ENCODE measurements at places on chromosomes 13 and 19.

GRCh38 chr19:1468821-1469254 lies 10.2 kb downstream of the C19orf25 start:
- DNase-seq, result no peak

GRCh38 chr19:18203408-18203862 lies 407 bp downstream of the RAB3A start:
- no peak for DNase-seq

GRCh38 chr19:35267353-35267817 lies 1.4 kb upstream of the USF2 start:
- peak; percentile 13 for DNase-seq

GRCh38 chr13:113064000-113064533 lies 41.5 kb upstream of the F7 start:
- no peak for DNase-seq

- DNase-seq, result no peak
These were observed 1.7 kb downstream of the HIF3A start for GRCh38 chr19:46298479-46299003.

- no peak for DNase-seq
These were observed 322.7 kb downstream of the SUCLA2 start for GRCh38 chr13:47678201-47678968.

- DNase-seq, result no peak
These were observed 482.0 kb downstream of the DIAPH3 start for GRCh38 chr13:59681636-59682311.

DNA sequence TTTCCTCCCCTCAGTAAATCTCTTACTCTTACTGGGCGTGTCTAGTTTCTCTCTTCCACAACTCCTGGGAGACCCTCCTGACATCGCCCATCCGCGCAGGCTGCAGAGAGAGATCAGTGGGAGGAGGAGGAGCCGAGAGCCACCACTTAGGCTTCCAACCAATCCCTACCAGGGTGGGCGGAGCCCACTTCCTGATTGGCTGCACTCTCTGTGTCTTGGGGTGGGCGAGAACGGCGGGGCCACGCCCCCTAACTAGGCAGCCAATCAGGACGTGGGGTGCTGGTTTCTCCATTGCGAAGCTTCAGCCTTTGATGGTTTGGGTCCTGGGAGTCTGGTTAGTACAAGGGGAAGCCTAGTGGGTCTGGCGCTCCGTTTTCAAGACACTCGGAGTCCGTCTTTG lies at the start of gene PMIS2:
PMIS2 (plus strand) TSS at position 326 of the 400 bp plus-strand sequence. CDS start 87 bp downstream, outside the sequence.
- DNase-seq, result no peak

- DNase-seq, result no peak
These were observed 12.4 kb upstream of the PAK4 start for GRCh38 chr19:39113199-39113598.

DNA sequence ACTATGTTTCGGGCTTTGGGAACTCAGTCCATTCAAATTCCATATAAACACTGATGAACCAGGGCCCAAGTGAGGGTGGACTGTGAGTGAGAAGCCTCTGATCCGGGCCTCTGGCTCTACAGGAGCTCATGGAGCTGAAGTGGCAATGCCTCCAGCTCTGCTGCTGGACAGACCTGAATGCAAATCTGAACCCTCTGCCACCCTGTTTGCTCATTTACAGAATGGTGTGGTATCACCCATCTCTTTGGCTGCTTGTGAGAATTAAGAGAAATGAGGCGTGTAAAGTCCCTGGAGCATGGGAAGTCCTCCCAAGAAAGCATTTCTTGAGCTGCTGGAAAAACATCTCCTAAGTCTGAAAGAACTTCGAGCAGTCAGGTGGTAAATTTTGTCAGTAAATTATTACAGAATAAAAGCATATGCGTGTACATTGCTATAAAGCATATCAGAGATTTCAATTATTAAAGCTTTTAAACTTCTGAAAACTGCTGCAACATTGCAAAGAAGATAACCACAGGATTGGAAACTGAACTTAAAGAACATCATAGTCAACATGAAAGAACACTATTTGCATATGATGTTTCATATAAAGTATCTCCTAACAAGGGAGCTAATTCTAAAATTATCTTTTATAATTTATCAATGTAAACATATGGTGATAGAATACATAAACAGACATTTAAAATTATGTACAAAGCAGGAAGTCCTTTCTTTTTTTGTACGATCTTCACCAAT lies 369.0 kb downstream of the UQCRFS1 start:
- no peak for DNase-seq

GRCh38 chr13:76830805-76831204 lies 55.4 kb downstream of the KCTD12 start:
- DNase-seq, result no peak

DNA sequence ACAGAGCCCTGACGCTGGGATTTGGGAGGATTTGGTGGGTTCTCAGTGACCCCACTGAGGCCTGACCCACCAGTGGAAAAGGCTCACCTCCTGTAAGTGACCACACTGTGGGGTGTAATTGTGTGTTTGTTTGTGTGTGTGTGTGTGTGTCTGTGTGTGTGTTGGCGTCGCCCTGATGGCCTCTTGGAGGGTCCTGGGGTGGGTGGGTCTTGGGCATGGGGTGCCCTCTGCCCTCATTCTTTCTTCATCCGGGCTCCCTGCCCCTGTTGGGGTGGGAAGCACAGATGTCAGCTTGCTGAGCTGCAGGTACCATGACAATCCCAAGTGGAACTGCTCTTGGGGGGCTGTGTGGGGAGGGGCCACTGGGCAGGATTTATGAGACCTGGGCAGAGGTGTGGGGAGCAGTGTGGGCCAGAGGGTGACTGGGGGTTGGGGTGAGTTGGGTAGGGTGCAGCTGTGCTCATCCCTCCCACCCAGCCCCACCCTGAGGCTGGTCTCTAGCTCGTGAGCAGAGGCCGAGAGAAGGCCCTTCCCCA lies 22.8 kb downstream of the WTIP start:
- DNase-seq, result no peak

- DNase-seq, result peak; percentile 57
These were observed 32.7 kb downstream of the KDM4B start for GRCh38 chr19:5001615-5002014.

DNA sequence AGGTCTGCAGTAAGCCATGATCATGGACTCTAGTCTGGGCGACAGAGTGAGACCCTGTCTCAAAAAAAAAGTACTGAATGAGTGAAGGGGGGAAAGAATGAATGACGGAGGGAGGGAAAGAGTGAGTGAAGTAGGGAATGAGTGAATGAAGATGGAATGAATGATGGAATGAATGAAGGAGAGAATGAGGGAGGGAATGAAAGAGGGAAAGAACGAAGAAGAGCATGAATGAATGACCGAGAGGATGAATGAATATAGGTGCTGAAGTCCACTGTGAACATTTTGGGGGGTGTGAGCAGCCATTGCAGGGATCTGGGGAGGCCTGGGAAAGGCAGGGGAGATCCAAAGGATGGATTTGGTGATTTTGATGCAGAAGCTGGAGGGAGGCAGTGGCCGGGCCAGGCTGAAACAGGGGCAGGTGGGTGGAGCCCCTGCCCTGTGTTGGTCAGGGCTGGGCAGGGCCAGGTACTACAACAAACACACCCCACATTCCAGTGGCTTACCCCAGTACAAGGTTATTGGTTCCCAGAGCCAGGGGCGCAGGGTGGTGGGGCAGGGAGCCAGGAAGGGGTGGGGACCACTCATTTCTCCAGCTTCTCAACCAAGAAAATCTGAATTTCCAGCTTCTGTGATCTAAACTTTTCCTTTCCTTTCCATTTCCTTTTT lies 14.3 kb downstream of the SLC27A1 start:
- no peak for DNase-seq

- DNase-seq, result peak; percentile 76
These were observed 40.3 kb downstream of the ANKRD10 start for GRCh38 chr13:110874508-110874960.

- DNase-seq, result peak; percentile 54
These were observed 770 bp downstream of the HNRNPM start for GRCh38 chr19:8445488-8446001.

- no peak for DNase-seq
These were observed 77.9 kb upstream of the KL start for GRCh38 chr13:32938314-32938713.

DNA sequence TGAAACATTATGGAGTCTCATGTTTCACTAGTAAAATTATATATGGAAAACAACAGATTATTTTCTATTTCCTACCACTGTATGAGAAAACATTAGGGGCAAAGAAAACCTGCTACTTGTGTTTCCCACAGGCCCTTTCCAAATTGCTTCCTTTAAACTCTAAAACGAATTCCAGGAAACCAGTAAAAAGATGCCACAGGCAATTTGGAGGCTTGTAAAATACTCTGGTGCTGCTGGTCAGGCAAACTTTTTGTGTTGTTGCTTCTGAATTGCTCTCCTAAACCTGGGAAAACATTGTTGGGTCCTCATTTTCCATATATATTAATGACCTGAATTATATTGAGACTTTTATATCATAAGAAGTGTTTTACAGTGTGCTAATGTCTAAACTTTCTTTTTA lies 141.5 kb downstream of the TDRD3 start:
- peak; percentile 5 for DNase-seq

- no peak for DNase-seq
These were observed 18.9 kb upstream of the SLC39A3 start for GRCh38 chr19:2758601-2759313.

- DNase-seq, result no peak
These were observed 4.2 kb downstream of the ADPRHL1 start for GRCh38 chr13:113448885-113449692.

- peak; percentile 96 for DNase-seq
These were observed at the start of gene ZNF880 for GRCh38 chr19:52369559-52370340. Gene ZNF880, plus strand, starts transcription at chr19:52369923. Its CDS starts 43 bp downstream, at chr19:52369966.

- no peak for DNase-seq
These were observed 244.2 kb downstream of the UQCRFS1 start for GRCh38 chr19:28968721-28969120.

GRCh38 chr13:100794575-100794974 lies 120.0 kb upstream of the TMTC4 start:
- no peak for DNase-seq

- peak; percentile 59 for DNase-seq
These were observed 218.0 kb upstream of the SERP2 start for GRCh38 chr13:44155422-44156293.

DNA sequence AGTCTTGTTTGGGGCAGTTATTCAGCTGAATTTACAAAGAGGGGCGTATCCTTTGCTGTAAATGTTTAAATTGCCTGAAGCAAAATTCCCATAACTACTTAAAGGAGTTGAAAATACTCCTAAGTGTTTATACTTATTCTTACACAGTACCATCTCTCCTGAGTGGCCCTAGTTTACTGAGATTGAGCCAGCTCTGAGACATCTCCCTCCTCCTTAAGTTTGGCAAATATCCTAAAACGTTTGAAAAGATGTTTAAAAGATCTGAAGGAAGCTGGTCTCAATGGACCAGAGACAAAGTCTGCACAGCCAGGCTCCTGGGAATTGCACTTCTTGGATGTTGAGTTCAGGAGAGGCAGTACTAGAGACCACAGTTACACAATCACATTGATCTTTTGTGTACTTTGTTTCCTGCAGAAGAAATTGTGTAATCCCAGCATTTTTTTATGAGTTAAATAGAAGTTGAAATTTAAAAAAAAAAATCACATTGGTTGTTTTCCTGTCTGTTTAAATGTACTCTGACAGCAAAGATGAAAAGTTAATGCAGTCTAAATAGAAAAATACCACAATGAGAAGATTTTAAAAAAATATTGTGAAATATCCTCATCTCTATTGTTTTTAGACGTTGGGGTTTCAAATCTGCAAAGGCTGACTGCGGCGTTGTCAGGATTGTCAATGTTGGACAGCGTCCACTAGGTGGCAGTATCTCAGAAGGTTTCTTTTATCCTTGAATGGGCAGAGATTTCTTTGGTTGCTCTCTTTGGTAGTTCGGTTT lies 20.7 kb downstream of the TNFSF11 start:
- DNase-seq, result peak; percentile 71

- DNase-seq, result no peak
These were observed 39.3 kb upstream of the ERICH6B start for GRCh38 chr13:45654633-45655349.

DNA sequence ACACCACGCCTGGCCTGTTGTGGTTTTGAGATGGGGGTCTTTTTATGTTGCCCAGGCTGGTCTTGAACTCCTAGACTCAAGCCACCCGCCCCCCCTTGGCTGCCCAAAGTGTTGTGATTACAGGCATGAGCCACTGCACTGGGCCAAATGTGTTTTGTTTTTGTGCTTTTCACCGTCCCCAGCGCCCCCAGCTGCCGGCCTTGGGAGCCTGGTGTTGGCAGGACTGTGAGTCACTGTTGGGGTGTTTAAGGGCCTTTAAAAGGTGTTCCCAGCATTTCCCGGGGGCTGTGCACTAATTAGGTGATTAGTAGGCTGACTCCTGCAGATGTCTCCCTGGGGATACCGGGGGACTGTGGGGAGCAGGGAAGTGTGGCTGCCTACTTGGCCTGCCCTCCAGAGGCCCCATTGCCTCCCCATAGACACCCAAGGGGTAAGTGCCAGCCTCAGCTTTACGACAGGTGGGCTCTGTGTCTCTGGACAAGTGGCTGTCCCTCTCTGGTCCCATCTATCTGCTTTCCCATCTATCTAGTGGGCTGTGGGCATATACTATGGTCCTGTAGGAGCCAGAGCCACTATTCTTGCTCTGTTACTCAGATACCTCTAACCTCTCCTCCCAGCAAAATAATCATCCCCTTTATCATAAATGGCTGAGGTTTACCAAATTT lies 11.8 kb upstream of the TLE5 start:
- no peak for DNase-seq

- no peak for DNase-seq
These were observed 360.9 kb downstream of the PCDH17 start for GRCh38 chr13:57992416-57992815.

DNA sequence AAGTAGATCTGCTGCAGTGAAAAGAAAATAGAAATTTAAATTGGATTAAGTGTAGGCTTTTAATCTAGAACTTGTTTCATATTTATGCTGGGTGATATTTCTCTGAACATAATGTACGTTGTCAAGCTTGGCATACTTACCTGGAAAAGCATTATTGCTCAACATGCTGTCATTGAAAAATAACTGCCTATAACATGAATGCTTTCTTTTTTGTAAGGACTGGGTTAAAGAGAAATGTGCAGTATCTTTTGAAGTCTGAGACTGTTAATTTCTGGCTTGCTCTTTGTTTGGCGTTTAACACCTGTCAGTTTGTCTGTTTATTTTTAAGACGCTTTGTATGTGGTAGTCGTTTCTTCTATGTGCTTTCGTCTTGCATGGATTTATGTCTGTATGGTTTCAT lies 175.2 kb downstream of the LMO7 start:
- DNase-seq, result no peak

DNA sequence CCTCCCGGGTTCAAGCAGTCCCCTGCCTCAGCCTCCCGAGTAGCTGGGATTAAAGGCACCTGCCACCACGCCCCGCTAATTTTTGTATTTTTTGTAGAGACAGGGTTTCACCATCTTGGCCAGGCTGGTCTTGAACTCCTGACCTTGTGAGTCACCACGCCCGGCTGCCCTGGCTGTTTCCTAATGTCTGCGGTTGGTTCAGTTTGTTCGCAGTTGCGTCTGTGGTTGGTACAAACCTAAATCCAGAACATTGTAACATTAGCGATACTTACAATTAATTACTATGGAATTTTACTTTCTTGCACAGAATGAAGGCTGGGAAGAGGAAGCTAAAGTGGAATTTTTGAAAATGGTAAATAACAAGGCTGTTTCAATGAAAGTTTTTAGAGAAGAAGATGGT lies 38.1 kb downstream of the RNF17 start:
- DNase-seq, result no peak

Measured in mesendoderm (in vitro differentiated cells).